ENCODE measurements at places on chromosomes 1 and 21.

DNA sequence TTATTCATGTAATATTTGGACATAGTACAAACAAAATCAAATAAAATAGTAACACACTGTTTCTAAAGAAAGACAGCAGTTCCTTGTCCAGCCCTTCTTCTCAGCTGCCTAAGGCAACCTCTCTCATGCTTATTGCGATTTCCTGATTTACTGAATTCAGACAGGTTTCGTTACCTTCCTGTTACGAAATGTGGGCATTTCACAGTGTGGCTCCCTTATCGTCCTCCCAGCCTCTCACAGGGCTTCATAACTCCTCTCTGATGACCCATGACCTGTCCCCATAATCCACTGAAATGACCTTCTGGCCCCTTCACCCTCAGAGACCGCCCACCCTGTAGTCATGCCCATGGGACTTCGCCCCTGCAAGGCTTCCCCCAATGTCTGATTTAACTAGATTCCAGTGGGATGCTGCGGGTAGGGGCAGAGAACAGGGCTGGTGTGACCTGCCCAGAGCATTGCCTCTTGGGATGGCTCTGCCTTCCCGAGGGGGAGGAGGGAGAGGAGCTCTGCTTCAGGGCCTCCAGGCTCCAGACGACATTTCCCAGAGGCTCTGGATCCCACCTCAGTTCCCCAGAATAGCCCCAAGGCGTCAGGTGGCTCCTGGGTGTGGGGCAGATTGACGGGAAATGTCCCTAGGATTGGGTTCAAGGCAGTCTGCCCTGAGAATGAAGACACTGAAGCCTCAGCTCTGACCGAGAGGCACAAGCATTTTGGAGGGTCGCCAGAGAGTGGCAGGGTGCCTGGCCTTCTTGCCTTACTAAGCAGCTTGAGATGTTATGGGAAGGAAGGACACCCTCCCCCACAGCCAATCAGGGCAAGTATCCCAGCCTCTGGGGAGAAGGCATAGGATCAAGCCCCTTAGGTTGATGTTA is 20.6 kb downstream of the PADI2 start:
- DNase-seq: peak; percentile 5

DNA sequence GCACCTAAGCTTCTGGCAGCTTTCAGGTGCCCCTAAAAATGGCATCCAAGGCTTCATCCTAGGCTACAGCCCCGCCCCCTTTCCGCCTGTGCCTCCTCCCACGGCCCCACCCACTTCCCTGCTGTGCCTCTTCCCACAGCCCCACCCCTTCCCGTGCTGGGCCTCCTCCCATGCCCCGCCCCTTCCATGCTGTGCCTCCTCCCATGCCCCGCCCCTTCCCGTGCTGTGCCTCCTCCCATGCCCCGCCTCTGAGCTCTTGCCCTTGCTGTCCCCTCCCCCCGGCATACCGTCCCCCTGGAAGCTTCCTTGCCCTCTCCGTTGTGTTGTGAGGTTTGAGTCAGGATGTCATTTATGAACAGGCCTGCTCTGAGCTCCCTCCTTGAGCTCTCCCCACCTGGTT is 228.5 kb upstream of the AJAP1 start:
- DNase-seq: no peak

- DNase-seq: no peak
Observed at GRCh38 chr1:244454412-244454811, 2.7 kb upstream of the ADSS2 start.

DNA sequence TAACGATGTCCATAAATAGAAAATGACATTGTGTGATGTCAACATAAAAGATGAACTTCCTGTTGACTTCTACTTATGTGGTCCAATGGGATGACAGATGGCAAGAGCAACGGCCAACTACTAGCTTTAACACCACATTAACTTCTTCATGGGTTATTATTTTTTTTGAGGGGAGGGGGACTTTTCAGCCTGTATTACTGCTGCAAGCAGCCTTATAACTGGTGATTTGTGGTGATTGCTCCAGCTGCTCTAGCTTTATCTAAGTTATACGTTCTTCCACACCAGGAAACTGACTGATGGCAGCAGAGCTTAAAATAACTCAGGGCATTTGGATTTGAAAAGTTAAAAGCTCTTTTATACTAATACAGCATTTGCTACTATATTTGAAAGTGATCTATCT is 228.8 kb upstream of the B3GALT2 start:
- no peak for DNase-seq
